Regular cardiac myocyte (primary cell): ENCODE measurements at places on chromosomes 11 and 22. TPM values are rescaled to one million over a fixed set of nuclear protein-coding genes. Genes with fewer than 3 reads are reported as not detected.

The TPST2 gene
- 39.7 and 43.1 TPM in 2 replicates for total RNA-seq

The OOSP1 gene
- total RNA-seq, result not detected in 2 replicates

The CTTN gene
- total RNA-seq, result 405 and 436 TPM in 2 replicates

The RCOR2 gene
- 1.3 and 1.7 TPM in 2 replicates for total RNA-seq

The SCT gene
- not detected in 2 replicates for total RNA-seq

The CALCA gene
- 0.28 TPM in 1 of 2 replicates, not detected in the other for total RNA-seq

The LARGE1 gene
- total RNA-seq, result 7.1 and 16.1 TPM in 2 replicates

The MAJIN gene
- not detected in 2 replicates for total RNA-seq

The GRM5 gene
- under 0.01 TPM in 1 of 2 replicates, not detected in the other for total RNA-seq

The RSF1 gene
- 51.6 and 57.5 TPM in 2 replicates for total RNA-seq

The P2RX6 gene
- total RNA-seq, result 2.7 and 9.3 TPM in 2 replicates

The SRRD gene
- total RNA-seq, result 15.5 and 17.3 TPM in 2 replicates

The GVQW3 gene
- total RNA-seq, result 1.2 and 2.0 TPM in 2 replicates

The RIMBP3B gene
- under 0.01 TPM in 2 replicates for total RNA-seq

The GAL gene
- not detected in 2 replicates for total RNA-seq

The FAM181B gene
- total RNA-seq, result under 0.01 TPM in 1 of 2 replicates, not detected in the other

The CSF2RB gene
- 1.3 and 4.5 TPM in 2 replicates for total RNA-seq

The PIH1D2 gene
- total RNA-seq, result 1.4 and 1.9 TPM in 2 replicates

The MMP3 gene
- 0.19 and 4.5 TPM in 2 replicates for total RNA-seq

The CSNK2A3 gene
- 1.4 and 1.9 TPM in 2 replicates for total RNA-seq

The THAP12 gene
- 34.7 and 50.2 TPM in 2 replicates for total RNA-seq

The OR51E2 gene
- 0.19 and 0.56 TPM in 2 replicates for total RNA-seq

The C11orf91 gene
- total RNA-seq, result not detected in 2 replicates
